Stomach (tissue), 19 donors: ENCODE measurements at places on chromosomes 16 and 17.
A peak's percentile ranks its signal among the peaks of the same experiment; 100 is the strongest.

DNA sequence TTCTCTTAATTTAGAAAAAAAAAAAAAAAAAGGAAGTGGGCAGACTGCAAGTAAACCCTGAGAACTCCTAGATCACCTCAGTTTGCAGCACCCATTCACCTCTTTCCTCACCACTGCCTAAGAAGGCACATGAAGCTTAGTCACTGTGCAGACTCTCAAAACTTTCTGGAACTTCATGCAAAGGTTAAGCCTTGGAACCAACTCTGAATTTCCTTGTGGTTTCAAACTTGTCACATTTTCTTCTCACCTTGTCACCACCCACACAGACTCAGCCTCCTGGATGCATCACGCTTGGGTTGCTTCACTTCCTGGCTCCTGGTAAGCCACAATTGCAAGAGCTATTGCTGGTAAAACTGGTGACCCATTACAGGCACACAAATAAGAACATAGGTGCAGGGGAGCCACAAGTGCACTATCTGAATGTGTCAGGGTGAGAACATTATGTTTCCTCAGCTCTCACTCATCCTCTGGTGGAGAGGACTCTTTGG lies 15.0 kb upstream of the CPD start:
- peak; percentile 56 for DNase-seq

DNA sequence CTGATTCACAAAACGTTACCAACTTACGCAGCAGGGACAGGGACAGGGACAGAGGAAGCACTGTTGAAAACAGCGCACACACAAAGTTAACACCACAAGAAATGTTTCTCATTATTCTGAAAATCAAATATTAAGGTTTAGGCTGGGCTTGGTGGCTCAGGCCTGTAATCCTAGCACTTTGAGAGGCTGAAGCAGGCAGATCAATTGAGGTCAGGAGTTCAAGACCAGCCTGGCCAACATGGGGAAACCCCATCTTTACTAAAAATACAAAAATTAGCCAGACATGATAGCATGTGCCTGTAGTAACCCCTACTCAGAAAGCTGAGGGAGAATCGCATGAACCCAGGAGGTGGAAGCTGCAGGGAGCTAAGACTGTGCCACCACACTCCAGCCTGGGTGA lies 4.2 kb downstream of the CYTH1 start:
- DNase-seq: no peak

DNA sequence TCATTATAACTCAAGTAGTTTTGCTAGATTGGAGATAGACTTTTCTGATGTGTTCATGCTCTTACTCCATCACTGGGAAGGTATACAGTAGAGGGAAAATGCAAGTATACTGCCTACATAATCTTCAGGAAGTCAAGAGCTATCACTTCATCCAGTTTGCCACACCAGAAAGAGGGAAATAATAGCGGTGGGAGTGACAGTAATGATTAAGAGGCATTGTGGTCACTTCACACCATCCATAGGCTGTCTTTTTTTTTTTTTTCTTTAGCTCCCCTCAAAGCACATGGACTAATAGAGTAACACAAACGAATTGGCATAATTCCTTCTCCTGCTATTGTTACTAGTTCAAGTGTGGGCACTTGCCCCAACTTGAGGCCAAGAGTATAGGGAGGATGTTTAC lies 28.4 kb upstream of the HLF start:
- DNase-seq: no peak

- no peak for DNase-seq
Measured at GRCh38 chr16:17518441-17518840, 47.7 kb upstream of the XYLT1 start.

DNA sequence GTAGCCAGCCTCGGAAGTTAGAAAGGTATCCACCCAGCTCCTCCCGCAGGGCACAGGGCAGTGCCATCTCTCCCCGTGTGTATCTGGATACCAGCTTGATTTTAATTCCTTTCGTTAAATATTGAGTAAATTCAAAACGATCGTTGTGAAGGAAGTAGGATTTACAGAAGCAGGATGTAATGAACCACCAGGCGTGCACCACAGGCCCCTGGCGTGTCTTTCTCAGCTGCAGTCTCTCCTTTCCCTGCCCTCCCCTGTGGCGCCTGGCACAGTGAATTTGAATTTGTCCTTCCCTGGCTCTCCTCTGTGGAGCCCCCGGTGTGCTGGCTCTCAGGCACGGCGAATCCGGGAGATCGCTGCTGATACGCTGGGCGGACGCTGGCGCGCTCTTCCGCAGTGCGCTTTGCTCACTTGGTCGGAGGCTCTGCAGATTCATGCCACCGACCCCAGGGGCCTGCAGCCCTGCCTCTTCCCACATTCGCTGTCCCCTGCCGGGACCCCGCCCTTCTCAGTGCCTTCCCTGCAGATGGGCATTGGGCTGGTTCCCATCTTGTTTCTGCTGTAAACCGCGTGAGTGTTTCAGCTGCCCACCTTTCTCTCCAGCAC lies 164.6 kb downstream of the RPTOR start:
- no peak for DNase-seq

DNA sequence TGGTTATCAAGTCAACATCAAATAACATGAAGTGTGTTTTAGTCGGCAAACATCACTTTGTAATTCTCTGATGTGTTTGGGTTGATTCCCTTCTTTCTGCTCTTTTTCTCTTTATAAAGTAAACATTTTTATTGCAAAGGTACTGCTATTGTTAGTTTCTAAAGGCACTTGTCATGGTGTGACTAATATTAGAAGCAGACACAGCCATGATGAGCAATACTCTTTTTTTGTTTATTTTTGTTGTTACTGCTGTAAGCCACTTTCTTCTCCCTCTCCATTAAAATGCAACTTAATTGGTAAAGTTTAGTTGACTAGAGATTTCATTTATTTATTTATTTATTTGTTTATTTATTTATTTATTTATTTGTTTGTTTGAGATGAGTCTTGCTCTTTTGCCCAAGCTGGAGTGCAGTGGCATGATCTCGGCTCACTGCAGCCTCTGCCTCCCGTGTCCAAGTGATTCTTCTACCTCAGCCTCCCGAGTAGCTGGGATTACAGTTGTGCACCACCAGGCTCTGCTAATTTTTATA lies 424.7 kb downstream of the WWOX start:
- no peak for DNase-seq

DNA sequence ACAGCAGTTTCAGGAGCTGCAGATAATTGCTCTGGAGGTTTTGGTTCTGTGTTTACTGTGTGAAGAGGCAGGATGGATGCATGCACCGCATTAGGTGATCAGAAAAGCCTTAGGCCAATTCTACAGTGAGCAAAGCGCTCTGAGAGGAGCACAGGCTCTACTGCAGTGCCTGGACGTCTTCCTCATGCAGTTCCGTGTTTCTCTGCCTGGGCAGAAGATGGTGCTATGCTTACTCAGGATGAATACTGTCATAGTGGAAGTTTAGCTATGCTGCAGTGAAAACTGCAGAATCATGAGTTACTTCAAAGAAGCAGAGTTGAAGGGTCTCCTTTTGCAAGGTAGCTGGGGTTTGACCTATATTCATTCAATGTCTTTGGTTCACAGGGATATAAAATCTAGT lies 1012.4 kb downstream of the KCNJ18 start:
- DNase-seq: no peak

DNA sequence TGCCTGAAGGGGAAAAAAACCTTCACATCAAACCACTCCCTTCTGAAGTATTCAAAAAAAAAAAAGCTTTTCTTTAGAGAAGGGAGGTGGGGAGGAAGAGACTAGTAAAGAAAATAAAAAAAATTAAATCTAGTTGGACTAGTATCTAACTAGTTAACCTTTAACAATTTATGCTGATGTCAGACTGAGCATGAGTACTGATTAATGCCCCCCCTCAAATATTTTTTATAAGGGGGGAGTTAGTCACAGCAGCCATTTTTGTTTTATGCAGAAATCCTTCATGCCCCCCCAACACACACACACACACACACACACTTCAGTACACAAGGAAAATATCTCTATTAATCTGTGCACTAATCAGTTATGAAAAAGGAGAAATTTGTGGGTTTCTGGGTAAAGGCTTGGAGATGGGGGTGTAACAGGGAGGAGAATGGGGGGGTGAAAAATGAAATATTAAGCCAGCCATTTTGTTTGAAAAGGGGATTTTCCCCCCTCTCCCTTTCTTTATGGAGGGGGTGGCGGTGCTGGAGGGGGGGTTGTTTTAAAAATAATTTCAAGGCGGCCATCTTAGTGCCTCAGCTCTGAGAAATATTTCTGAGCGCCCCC lies 4.7 kb upstream of the CHD3 start:
- DNase-seq: peak; percentile 83

GRCh38 chr16:86428729-86429517 lies 81.4 kb upstream of the FOXF1 start:
- no peak for DNase-seq

- no peak for DNase-seq
Measured at GRCh38 chr17:73324160-73324475, 12.3 kb upstream of the CDC42EP4 start.
